ENCODE measurements at places on chromosomes 13 and 19.

GRCh38 chr13:60617991-60618733 lies 221.1 kb downstream of the TDRD3 start:
- no peak for DNase-seq

DNA sequence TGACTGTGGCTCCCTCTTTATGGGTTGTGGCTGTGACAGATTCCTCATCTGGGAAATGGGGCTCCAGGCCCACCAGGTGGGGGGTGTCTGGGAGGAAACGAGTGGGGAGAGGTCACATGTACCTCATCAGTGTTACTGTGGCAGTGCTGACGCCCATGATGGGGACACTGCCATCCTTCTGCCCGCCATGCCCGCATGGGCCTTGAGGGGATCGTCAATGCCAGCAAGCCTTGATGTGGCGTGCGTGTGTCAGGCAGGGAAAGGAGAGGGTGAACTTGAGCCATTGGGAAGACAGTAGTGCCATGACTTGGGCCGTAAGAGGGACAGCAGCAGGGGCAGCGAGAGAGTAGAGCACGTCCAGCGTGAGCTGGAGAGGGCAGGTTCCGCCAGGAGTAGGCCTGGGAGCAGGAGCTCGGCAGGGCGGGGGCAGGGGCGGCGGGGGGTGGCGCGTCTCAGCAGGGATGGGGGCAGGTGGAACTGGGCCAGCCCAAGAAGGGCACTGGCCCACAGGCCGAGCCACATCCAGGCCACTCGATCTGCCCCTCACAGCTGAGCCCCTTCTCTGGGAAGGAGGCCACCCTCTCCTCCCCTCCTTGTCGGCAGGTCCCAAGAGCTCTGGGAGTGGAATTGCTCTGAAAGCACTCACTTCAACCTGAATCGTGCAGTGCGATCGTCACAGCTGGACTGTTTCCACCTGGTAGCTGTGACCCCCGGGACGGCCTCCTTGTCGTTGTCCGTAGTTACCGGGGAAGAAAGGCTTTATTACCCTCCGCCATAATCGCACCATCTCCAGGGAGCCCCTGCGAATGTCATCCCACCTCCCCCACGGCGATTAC lies 9.9 kb downstream of the KLHL26 start:
- DNase-seq = no peak

DNA sequence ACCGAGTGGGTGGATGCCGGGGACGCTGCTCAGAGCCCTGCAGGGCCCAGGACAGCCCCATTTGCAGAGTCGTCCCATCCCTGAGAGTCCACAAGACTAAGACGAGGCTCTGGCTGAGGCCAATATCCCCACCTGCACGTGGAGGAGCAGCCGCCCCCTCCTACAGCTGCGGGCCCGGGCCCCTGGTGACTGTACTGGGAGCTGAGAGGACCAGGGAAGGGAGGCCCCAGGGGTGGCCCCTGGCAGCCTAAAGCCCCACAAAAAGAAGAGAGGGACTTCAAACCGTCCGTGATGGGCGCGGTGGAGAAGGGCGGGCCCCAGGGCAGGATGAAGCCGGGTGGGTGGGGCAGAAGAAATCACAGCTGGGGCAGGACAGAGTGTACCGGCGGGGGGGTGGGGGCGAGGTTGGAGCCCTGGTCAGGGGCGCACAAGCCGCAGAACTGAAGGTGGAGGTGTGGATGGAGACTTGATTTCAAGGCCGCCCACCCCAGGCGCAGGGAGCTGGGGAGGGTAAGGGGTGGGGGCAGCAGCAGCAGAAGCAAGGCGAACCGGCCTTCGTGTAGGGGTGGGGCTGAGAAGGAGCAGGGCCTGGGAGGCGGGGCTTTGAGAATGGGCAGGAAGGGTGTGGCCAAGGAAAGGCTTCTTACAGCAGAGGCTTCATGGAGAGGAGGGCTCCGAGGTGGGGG lies 12.9 kb downstream of the CFD start:
- DNase-seq = peak; percentile 72

GRCh38 chr13:85864963-85865530 lies 65.8 kb upstream of the SLITRK6 start:
- no peak for DNase-seq

- DNase-seq = no peak
Measured at GRCh38 chr19:51959791-51960190, 26.8 kb downstream of the ZNF350 start.

GRCh38 chr19:16435999-16436650 lies 35.6 kb downstream of the EPS15L1 start:
- DNase-seq = no peak

- no peak for DNase-seq
Measured at GRCh38 chr13:44808185-44808584, 181.1 kb downstream of the NUFIP1 start.

DNA sequence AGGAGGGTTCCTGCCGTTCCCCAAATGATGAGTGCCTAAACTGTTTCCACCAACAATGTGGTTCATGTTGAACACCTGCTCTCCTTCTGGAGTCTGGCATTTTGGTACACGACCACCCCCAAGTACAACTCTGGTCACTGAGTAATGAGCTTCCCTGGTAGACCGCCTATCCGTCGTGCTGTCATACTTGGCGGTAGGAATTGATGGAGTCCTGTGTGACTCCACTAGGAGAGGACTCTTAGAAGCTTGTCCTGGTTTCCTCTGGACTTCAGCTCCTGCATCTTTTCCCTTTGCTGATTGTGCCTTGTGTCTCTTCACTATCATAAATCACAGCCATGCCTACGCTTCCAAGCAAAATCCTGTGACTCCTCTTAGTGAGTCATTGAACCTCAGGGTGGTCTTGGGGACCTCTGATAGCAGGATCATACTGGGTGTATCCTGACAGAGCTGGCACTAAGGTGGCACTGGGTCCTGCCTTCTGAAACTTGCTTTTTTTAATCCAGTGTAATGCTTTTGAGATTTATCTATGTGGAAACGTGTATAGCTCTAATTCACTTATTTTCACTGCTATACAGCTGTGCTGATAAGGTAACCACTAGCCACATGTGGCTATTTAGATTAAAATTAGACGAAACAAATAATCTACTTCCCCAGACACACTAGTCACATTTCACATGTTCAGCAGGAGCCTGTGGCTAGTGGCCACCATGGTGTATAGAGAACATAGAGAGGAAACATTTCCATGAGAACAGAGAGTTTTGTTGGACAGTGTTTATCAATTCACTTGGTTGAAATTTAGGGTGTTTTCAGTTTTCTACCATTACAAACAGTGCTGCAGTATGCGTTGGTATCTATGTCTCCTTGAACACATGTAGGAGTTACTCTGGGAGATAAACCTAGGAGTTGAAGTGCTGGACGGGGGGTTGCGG lies 6.1 kb upstream of the ASF1B start:
- DNase-seq = no peak

All from stimulated activated CD4-positive, alpha-beta T cell treated with anti-CD3 and anti-CD28 coated beads, Interleukin-2, amount 100 ng/mL, for 4 hours (primary cell).